ENCODE measurements at places on chromosomes 2 and 18.

DNA sequence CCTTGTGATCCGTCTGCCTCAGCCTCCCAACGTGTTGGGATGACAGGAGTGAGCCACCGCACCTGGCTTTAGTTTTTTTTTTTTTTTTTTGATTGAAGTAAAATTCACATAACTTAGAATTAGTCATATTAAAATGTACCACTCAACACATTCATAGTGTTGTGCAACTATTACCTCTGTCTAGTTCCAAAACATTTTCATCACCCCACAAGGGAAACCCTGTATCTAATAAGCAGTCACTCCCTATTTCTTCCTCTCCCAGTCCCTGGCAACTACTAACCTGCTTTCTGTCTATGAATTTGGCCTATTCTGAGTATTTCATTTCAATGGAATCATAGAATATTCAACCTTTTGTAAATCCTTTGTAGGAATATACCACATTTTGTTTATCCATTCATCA, 123.9 kb upstream of the FAM117B start:
- no peak for DNase-seq

GRCh38 chr18:36372903-36373311, 75.4 kb downstream of the FHOD3 start:
- no peak for DNase-seq

DNA sequence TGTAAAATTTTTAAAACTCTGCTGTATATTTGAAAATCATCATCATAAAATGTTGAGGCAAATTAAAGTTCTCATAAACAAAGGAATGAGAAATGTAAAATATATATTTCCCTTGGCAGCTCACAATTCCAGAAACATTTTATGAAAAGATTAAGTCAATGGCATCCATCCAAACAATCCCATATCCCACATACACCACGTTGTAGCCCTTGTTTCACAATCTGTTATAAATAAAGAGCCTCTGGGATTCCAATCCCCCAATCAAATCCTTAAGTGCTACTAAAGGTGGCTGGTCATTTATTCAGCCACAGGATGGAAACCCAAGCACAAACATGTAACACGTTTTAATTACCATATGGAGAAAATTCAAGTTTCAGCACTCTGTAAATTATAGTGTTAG, 51.7 kb downstream of the GFPT1 start:
- no peak for DNase-seq

DNA sequence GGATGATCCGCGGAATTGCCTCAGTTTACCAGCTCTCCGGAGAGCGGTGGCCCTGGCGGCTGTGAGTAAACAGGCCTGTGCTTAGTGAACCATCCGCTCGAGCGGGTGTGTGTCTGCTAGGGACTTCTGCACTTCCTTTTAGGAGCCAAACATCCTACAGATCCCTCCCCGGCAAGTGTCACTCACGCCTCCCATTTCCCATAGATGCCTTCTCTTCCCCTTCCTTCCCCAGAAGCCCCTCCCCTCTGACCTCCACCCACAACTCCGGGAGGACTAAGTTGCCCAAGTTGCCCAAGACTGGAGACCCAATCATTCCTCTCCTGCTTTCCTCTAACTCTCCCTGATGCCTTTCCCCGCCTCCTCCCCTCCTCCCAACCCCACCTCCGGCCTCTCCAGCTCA, 2.9 kb downstream of the C1QL2 start:
- DNase-seq: no peak

DNA sequence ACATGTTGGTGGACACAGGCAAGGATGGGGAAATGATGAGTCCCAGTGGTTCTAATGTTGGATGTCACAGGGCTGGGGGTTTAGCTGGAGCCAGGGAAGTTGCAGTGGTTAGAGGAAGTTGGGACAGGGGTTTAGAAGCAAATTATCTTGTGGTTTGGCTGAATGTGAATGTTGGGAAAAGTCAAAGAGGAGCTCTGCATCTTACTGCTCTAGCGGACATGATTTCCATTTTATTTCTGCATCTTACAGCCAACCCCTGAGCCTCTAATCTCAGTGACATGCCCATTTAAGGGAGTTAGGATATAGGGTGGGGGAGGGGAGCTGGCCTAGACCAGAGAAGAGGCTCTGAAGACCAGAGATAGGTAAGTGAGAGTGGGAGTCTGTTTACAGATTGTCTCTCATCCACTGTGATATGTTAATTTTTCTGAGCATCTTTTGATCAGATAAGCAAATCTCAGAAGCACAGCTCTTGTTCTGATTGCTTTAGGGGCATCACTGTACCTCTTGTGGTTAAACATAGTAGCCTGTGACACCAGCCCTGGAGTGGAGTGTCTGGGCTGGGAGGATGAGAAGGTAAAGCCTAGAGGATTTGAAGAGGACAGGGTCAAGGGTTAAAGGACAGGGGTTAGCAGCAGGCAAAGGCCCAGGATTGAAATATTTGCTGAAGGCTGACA, 43.6 kb downstream of the SETBP1 start:
- no peak for DNase-seq

All from stimulated activated CD4-positive, alpha-beta T cell treated with anti-CD3 and anti-CD28 coated beads, Interleukin-12 subunit alpha, Interleukin-12 subunit beta, amount 100 ng/mL, for 24 hours (primary cell).